Naive thymus-derived CD8-positive, alpha-beta T cell (primary cell): ENCODE measurements at places on chromosomes 2 and 18.

DNA sequence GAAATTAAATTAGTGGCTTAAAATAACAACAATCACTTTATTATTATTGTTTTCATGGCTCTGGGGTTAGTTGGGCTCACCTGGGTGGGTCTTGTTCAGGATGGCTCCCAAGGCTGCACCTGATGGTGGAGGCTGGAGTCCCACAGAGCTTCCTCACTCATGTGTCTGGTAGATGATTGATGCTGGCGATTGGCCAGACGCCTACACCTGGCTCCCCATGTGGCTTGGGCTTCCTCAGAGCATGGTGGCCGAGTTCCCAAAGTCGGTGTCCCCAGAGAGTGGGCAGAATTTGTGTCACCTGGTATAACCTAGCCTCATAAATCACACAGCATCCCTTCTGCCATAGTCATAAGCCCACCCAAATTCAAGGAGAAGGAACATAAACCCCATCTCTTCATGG lies 18.2 kb downstream of the DBI start:
- DNase-seq: no peak

- DNase-seq: no peak
Observed at GRCh38 chr2:37894047-37894446, 31.0 kb upstream of the RMDN2 start.

DNA sequence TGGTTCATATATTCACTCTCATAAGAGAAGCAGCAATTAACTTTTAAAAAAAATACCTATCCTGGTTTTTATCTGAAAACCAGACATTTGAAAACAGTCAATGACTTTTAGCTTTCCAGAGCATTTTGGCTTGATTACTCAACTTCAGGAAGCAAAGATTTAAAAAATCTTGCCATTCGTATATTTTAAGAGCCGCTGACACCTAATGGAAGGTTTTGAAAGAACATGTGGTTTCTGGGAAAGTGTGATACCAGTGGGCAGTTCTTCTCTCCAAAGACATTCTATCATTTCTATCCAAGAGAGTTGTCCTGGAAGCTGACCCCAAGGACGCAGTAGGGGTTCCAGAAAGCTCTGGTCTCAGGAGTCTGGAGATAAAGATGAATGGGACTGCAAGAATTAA lies 234.7 kb downstream of the TTC32 start:
- no peak for DNase-seq

- no peak for DNase-seq
Observed at GRCh38 chr18:53375621-53376020, 848.8 kb downstream of the MBD2 start.

DNA sequence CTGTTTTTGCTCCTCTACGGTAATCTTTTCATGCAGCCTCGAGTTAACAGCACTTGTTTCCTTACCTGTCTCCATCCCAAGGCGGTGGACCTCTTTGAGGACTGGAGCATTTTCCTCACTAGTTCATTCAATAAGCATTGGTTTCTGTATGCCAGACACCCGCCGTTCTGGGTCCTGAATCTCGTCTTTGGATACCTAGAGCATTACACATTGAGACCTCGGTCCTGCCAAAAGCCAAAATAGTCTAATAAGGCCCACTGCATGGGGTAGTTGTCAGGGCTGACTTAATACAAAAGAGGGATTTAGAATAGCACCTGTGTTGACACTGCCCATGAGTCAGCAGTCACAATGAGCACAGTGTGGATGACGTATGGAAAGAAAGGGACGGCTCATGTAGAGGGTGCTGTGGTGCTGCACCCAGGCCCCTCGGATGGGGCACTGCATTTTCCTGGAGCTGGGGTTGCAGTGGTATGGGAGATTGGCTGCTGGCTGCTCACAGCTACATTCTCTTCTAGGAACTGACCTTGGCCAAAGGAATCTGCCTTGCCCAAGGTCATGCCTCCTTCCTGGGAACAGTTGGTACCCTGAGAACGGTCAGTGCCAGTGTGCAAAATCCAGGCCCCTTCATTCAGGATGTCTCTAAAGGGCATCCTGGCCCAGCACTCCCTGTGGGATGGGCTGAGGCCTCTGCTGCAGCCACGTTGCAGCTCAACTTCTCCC lies 126.9 kb upstream of the NCK2 start:
- DNase-seq: no peak

DNA sequence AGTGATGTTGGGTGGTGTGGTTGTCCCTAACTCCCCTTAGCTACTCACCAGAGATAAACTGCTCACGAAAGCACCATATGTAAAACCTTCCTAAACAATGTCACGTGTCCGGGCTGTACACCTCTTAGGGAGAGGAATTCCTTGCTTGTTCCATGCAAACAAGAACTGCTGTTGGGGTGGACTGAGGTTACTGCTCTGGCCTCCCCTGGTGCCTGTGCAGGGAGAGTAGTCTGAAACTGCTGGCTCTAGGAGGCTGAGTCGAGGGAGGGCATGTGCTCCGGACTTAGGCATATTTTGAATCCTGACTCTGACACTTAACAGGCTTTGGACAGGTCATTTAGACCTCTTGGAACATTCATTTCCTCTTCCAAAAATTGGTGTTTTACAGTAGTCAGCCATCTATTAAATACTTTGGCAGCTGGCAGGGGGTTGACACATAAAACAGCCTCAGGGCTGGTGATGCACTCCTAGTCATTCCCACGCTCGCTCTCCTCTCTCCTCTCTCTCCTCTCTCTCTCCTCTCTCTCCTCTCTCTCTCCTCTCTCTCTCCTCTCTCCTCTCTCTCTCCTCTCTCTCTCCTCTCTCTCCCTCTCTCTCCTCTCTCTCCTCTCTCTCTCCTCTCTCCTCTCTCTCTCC lies 10.6 kb downstream of the THNSL2 start:
- no peak for DNase-seq

DNA sequence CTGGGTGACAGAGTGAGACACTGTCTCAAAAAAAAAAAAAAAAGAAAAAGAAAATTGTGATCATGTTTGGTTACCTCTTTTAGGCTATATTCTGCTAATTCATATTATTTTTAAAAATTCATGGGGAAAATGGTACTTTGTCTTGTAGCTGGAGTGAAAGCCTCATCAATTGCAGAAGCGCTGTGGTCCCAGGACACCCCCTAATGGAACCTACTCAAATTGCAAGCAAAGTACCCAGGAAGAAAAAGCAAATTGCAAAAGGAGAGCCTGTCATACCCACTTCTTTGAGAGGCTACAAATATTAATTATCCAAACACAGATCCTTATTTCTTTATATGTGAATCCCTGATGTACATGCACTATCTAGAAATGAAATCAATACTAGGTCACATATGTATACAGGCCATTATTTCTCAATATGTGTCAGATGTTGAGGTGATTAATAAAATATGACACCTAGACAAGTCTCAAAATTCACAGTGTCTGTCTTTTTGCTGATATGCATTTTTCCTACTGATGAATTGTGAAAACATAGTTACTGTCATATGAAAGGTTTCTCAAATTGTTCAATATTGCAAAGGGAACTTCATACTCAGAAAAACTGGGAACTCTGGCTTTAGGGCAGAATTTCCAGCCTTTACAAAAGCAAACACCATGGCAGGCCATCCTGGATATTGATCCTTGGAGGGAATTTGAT lies 12.6 kb downstream of the CRACDL start:
- no peak for DNase-seq

- DNase-seq: no peak
Observed at GRCh38 chr2:72146347-72147302, 1.0 kb downstream of the CYP26B1 start.

GRCh38 chr2:142834021-142834420 lies 43.4 kb upstream of the KYNU start:
- no peak for DNase-seq

- DNase-seq: no peak
Observed at GRCh38 chr2:121436918-121437317, 93.8 kb upstream of the RNU4ATAC start.

DNA sequence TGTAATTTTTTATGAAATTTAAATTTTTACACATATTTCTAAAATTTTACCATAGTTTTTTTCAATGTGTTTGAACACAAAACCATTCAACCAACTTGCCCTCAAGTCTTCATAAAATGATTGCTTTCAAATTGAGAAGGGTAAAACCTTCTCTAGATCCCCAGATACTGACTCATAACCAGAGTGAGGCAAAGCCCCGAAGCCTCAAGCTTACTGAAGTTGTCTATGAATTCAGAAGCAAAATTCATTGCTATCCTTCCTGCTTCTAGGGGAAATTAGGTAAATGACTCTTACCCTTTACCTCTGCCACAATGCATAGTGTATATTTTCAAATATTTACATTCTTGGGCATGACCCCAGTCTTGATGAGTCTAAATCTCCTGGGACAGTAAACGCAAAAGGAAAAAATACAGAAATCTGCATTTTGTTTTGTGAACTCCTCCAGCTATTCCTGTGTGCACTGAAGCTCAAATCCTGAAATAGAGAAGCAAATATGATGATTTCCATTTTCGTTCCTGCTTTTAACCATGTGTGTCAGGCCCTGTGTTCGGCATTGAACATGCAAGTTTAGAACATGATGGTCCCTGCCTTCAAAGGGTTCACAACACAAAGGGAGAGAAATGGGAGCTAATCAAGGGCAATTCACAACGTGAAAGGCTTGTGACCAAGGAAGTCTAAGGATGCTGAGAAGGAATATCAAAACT lies 246.3 kb downstream of the SUCLG1 start:
- DNase-seq: no peak

GRCh38 chr2:120489023-120489422 lies 143.1 kb downstream of the INHBB start:
- no peak for DNase-seq

DNA sequence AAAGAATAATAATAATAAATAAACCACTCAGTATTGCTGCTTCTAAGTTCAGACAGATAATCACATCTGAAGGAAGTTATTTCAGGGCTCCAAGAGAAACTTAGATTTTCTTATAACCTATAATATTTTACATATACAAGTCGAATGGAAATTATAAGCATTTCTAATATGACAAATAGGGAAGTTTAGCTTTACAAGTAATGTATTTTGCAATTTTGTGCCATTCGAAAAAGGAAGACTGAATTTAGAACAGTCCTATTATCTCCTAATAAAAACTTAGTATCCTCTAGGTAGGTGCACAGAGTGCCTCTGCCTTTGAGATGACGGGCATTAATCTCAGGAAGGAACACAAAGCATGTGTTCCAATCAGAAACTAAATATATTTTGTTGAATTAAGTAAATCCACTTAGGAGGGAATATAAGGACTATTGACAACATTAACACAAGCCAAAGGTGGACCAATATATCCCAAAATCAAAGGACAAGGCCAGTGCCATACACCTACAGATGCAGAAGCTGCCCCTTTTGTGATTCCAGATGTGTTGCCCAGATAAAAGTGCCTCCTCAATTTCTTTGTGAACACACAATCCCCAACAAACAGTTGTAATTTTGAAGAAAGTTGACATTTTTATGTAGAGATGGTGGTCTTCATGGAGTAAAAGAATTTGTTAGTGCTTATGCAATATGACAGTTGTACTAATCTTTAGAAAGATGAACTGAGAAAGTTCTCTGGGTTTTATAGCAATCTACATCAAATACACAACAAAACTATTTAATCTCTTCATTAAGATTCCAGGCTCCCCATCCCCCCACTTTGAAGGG lies 36.6 kb downstream of the PTCD3 start:
- no peak for DNase-seq

GRCh38 chr2:188353282-188353681 lies 61.6 kb downstream of the GULP1 start:
- no peak for DNase-seq

GRCh38 chr2:147531269-147531668 lies 313.6 kb upstream of the ACVR2A start:
- no peak for DNase-seq

DNA sequence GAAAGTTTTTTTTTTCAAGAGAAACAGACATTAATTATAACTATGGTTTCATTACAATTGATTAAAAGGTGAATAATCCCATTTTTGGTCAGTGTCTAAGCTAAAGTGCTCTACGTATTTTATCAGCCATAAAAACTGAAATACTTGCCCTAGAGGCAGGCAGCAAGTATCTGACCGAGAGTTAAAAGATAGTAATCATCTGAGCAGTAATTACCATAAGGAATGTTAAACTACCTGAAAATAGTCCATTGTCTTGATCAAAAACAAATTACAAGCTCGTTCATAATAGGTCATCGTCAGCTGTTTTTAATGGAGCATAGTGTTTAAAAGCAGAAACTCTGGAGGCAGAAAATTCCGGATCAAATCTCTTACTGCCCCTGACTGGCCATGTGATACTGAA lies 105.7 kb upstream of the ZEB2 start:
- no peak for DNase-seq

DNA sequence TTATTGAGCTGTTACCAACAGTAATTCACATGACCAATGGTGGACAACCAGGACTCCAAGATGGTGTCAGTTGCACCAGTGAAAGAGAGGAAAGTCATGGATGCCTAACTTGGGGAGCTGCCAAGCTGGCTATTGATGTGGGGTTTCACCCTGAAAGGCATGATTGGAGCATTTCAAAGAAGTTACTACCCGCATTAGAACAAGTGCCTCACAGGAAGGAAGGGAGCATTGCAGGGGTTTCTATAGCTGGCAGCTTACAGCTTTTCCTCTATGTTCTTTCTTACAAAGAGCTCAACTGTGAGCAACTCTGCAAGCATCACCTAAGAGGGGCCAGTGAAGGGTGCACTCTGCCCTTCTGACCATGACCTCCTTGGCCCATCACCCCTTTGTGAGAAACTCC lies 93.1 kb downstream of the TNFRSF11A start:
- DNase-seq: peak; percentile 53

- DNase-seq: no peak
Observed at GRCh38 chr18:66582211-66582610, 21.7 kb downstream of the CDH19 start.

- DNase-seq: peak; percentile 43
Observed at GRCh38 chr2:11582862-11583752, 49.3 kb downstream of the GREB1 start.

DNA sequence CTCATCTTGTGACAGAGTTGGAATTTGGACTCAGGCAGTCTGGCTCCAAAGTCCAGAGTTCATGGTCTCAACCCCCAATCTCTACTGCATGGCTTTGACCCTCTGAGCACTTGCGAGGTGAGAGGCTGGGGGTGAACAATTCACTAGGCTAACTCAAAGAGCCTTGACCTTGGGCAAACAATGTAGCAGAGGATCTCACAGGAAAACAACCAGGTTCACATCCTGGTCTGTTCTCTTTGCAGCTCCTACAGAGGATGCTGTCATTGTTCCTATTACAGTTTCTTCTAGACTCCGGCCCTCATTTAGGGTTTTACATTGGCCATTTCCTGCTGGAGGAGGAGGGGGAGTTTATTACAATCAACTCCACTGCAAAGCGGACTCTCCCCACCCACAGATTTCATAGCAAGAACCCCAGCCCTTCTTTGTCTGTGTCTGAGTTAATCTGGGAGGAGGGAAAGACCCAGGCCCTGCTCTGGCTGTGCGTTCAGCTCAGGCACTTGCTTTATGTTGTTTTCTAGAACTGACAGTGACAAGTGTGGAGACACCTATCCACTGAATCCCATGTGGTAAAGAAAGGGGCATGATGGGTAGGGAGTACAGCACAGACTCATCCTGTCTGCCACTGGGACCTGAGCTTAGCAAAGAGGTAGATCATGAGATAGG lies 101.6 kb downstream of the LBH start:
- no peak for DNase-seq
